ENCODE measurements at places on chromosomes 1 and 21. TPM values are rescaled to one million over a fixed set of nuclear protein-coding genes. Genes with fewer than 3 reads are reported as not detected.

DNA sequence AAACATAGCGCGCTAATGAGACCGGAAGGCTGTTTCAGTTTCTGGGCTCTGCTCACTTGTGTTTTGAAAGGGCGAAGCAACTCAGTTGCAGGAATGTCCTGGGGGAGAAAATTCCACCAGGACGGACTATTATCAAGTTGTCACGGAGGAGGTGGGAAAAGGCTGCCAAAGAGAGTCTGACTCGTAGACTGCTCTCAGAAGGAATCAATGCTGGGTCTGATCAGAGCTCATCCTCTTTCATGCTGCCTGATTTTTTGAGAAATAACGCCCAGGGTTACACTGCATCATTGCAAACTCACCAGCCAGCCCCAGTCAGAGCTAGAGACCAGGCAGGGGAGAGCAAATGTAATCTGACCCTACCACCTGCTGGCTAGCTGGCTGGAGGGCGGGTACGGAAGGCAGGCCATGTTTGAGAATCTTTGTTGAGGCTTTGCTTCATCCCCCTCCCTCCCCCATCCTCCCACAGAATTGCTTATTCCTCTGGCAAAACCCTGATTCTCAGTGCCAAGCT lies 36.4 kb upstream of the BCL9 start:
- no peak for DNase-seq

DNA sequence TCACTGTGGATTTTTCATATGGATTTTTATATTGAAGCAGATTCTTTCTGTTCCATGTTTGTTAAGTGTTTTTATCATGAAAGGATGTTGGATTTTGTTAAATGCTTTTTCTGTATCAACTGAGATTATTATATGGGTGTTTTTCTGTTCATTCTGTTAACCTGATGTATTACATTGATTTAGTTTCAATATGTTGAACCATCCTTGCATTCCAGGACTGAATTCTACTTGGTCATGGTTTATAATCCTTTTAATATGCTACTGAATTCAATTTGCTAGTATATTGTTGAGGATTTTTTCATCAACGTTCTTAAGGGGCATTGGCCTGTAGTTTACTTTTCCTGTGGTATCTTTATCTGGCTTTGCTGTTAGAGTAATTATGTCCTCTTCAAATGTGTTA lies 55.8 kb downstream of the CCDC30 start:
- DNase-seq: no peak

Gene PRDX6
- total RNA-seq: 680 TPM

Gene KCNC4
- total RNA-seq: 7.0 TPM

GRCh38 chr1:206826394-206826793 lies 39.0 kb upstream of the IL20 start:
- no peak for DNase-seq

- no peak for DNase-seq
Measured at GRCh38 chr1:26579681-26580111, 50.1 kb downstream of the RPS6KA1 start.

GRCh38 chr1:232954594-232955365 lies 4.4 kb downstream of the NTPCR start:
- DNase-seq: no peak

DNA sequence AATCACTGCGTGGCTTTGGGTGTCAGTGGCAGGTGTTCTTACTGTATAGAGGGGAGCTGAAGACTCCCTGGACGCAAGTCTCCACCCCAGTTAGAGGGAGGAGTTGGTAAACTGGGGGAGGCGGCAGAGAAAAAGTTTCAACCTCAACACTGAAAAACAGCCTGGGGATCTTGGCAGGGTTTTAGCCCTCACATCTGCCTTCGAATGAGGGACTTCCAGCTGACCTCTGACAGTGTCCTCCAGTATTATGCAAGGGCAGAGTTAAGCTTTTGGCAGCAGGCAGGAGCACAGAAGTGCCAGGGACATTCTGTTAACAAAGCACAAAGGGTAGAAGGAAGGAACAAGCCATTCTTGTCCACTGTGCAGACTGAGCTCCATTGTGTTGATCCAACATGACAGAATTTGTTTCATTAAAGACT lies 41.2 kb upstream of the RAB4A start:
- DNase-seq: no peak

DNA sequence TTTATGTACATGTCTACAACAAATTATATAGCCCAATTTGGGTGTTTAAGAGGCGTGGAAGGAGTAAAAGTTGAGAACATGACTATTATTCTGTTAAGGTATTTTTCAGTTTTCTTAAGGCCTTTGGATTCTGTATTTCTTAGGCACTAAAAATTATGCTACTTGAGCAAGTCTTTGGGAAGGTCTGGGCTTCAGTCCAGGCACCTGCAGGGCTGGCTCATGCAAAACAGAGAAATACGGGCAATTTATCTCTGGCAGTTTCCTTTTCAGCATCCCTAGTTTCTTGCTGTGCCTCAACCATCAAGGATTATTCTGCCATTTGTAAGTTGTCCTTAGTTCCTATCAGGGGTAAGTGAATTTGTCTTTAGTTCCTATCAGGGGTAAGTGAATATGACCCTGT lies 358.8 kb upstream of the B3GALT2 start:
- no peak for DNase-seq

GRCh38 chr1:175433532-175434282 lies 241.1 kb upstream of the KIAA0040 start:
- no peak for DNase-seq

DNA sequence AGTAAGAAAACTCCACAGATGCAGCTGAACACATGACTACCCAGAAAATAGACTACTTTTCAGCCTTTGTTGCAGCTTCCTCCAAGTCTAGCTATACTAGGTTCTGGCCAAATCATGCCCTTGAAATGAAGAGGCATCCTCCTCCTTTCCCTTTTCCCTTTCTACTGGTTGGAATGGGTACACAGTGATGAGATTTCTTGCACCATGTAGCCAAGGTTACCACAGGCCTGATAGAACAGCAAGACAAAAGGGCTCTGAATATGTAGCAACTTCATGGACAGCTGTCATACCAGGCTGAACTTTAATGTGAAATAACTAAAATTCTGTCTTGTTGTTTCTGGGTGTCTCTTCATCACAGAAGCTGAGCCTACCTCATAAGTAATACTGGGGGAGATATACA lies 146.5 kb downstream of the PDE4B start:
- DNase-seq: no peak

- DNase-seq: no peak
Measured at GRCh38 chr21:34018910-34019309, 54.5 kb upstream of the MRPS6 start.

Gene AGL
- 27.6 TPM for total RNA-seq

Gene C4BPA
- 3.4 TPM for total RNA-seq

- no peak for DNase-seq
Measured at GRCh38 chr1:248152056-248152827, 7.3 kb downstream of the OR2M5 start.

DNA sequence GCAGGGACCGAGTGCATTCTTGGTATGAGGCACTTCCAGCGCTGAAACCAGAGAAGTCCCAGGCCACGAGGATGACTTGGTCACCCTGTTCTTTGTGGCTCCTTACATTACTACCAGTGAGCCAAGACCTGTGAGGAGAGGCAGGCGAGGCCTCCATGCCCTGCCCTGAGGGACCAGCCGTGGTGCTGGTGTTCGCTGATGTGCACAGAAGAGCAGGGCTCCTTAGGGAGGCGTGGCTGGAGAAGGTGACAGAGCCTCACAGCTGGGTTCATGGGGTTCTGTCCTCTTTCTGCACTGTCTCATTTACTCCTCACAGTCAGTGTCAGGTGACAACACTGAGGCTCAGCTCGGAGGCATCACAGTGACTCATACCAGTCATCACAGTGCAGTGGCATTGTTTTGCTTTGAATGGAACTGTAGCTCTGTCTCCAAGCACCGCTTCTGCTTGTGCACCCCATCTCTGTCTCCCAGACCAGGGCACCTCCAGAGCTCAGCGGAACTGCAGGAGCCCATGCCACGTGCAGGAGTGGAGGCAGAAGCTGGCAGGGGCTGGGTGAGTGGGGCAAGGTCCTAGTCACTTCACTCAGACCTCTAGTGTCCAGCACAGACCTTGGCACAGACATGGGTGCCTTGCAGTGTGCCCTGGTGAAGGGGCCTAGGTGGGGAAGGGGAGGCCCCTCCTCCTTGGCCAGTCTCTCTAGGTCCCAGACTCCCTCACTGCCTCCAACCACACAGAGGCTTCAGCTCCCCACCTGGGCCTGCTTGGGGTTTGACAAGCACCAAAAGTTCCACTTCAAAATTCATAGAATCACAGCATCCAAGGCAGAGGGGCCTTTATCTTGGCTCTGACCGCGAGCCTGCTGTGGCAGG lies 310.9 kb downstream of the MATN1 start:
- no peak for DNase-seq

Gene PDE4B
- total RNA-seq: 4.2 TPM

GRCh38 chr1:19029191-19030085 lies 73.0 kb upstream of the IFFO2 start:
- DNase-seq: no peak

Gene HCRTR1
- total RNA-seq: 0.14 TPM

- DNase-seq: no peak
Measured at GRCh38 chr1:228358039-228358763, 48.4 kb downstream of the TRIM11 start.

DNA sequence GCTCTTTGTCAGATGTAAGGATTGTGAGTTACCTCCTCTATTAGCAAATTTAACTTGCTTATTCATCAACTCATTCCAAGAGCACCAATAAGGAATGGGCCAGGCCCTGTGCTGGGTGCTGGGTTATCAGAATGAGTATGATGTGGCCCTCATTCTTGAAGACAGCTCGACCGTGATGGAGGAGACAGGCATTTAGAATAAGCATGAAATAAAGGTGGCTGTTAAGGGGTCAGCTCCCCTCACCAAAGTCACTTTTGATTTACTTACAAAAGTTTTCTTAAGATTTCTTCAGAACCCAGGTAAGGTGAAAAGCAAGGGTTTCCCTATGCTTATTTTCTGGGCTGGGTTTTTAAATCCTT lies 15.3 kb upstream of the PADI1 start:
- DNase-seq: no peak

Gene ATP1A4
- total RNA-seq: not detected

- no peak for DNase-seq
Measured at GRCh38 chr1:114702737-114703136, 7.4 kb upstream of the AMPD1 start.

GRCh38 chr1:40344597-40344996 lies 27.5 kb upstream of the COL9A2 start:
- peak; percentile 44 for DNase-seq

Gene DMBX1
- total RNA-seq: not detected

Gene PDC
- not detected for total RNA-seq

DNA sequence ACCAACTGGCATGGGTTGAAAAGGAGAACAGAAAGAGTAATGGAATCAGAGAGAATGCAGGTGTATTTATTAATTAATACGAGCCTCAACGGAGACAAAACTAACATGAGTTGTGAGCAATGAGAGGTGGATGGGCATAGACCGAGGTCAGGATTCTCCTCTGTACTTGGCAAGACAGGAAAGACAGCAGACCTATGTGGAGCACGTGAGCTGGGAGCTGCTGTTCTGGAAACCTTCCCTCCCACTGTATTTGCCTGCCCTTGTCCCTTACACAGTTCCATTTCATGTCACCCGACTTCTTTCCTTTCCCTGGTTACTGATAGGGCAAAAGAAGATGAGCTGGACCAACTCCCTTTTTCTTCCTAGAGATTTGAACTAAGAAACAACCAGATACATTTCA lies 110.9 kb downstream of the MRPS6 start:
- no peak for DNase-seq

Gene AADACL4
- not detected for total RNA-seq

GRCh38 chr1:58287894-58288623 lies 258.5 kb downstream of the OMA1 start:
- DNase-seq: no peak

DNA sequence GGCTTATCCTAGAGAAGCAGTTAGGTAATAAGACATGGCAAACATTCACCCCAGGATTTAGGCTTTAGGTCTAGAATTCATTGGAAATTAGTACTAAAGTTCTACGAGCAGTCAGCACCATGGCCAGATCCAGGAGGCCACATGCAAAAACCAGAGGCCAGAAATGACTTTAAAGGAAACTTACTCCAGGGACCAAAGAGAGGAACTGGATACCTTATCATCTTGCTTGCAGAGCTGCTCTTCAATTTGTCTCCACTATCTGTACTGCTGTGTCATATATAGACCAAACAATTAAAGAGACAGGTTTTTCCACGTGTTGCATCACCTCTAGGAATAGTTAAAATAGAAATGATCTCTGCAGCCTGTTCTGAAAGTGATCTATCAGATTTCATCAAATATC lies 127.8 kb downstream of the LMX1A start:
- no peak for DNase-seq

- no peak for DNase-seq
Measured at GRCh38 chr21:14918527-14918926, 146.3 kb downstream of the NRIP1 start.

DNA sequence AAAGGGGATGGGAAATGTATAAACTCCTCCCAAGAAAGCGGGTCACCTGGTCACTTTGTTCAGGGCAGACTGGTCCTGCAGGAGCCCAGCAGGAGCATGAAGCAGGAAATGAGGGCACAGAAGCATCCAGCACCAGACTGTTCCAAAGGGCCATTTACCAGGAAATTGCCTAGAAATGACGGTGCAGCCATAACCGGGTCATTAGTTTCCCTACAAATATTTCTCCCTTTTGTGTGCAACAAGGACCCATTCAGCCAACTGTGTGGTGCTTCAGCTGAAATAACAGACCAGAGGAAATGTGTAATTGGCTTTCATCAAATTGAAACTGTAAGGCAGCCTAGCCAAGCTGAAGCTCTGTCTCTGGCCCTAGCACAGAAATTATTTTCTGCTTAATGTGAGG lies 7.6 kb upstream of the CTTNBP2NL start:
- DNase-seq: no peak

Gene DMRTA2
- not detected for total RNA-seq

- no peak for DNase-seq
Measured at GRCh38 chr1:229323201-229323600, 19.6 kb downstream of the CCSAP start.

- no peak for DNase-seq
Measured at GRCh38 chr1:65319141-65319540, 9.8 kb downstream of the DNAJC6 start.

- no peak for DNase-seq
Measured at GRCh38 chr1:38207275-38207674, 160.7 kb upstream of the POU3F1 start.

DNA sequence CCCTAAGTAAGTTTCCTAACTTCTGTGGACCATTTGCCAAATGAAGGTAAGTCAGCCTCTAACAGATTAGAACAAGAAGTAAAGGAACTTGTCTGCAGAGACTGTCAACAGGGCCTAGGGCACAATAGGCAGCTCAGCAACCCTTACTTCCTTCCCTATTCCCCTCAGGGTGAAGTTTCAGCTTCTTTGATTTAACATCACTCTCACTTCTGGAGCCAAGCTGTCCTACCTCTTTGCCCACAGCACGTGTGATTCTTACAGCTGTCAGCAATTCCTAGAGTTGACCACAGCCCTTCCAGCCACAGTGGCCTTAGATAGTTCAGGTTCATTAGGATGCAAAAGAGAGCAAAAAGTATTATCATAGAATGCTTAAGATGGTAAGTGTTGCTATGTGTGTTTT lies 7.6 kb upstream of the EIF4G3 start:
- no peak for DNase-seq

GRCh38 chr1:53766831-53767405 lies 28.0 kb upstream of the GLIS1 start:
- DNase-seq: no peak

- DNase-seq: no peak
Measured at GRCh38 chr1:115006191-115006590, 23.4 kb upstream of the TSHB start.

Gene SPRR5
- not detected for total RNA-seq
